NCI-H460 (cell line): ENCODE measurements at places on chromosomes 2 and 18. TPM values are rescaled to one million over a fixed set of nuclear protein-coding genes. Genes with fewer than 3 reads are reported as not detected.

The ALLC gene
- not detected in 2 replicates for total RNA-seq

The ADGRF3 gene
- not detected in 2 replicates for total RNA-seq

The CXCR1 gene
- total RNA-seq, result not detected in 2 replicates

The STAT4 gene
- total RNA-seq, result 10.4 and 12.7 TPM in 2 replicates

The RBM44 gene
- total RNA-seq, result 0.20 and 0.32 TPM in 2 replicates

The TXNDC2 gene
- total RNA-seq, result 0.10 and 0.17 TPM in 2 replicates

The KCNJ13 gene
- total RNA-seq, result 0.30 TPM in 1 of 2 replicates, not detected in the other

The PROM2 gene
- 0.06 and 0.15 TPM in 2 replicates for total RNA-seq

The ZBTB7C gene
- total RNA-seq, result 0.09 and 0.35 TPM in 2 replicates

The FAM210A gene
- total RNA-seq, result 11.2 and 20.3 TPM in 2 replicates

The GKN2 gene
- 1.6 TPM in 2 replicates for total RNA-seq

The SCYGR8 gene
- not detected in 2 replicates for total RNA-seq

The C2orf78 gene
- total RNA-seq, result not detected in 2 replicates

The CKAP2L gene
- total RNA-seq, result 21.0 and 22.6 TPM in 2 replicates

The HOXD1 gene
- total RNA-seq, result not detected in 2 replicates
